RPMI7951 (cell line): ENCODE measurements at places on chromosomes 3 and 15. TPM values are rescaled to one million over a fixed set of nuclear protein-coding genes. Genes with fewer than 3 reads are reported as not detected.

Gene RNF13
- 53.9 and 73.4 TPM in 2 replicates for total RNA-seq

Gene TIGIT
- not detected in 2 replicates for total RNA-seq

Gene LIPH
- not detected in 2 replicates for total RNA-seq

DNA sequence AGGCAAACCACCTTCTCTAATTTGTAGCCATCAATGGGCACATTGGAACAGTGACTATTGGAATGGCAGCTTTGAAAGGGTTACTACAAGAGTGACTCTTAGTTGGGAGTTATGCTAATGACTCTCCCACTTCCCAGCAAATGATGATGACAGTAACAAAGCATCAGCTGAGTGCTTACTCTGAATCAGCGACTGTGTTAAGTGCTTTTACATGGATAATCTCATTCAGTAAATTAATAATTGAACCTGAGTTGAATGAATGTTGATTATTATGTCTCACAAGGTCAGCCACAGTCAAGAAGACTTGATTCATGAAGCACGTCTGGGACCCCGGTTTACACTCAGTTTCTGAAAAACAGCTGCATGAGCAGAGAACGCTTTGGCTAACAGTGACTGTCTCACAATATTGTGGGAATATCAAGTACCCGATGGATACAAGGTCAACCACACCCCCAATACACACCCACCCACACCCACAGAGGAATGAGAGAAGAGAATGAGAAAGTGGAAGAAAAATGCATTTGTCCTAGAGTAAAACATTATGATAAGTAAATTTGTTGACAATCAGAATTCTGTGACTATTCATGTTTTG, 242.0 kb upstream of the FEZF2 start:
- DNase-seq: no peak

- DNase-seq: no peak
These were observed 385.7 kb upstream of the NR2F2 start for GRCh38 chr15:95944661-95945255.

DNA sequence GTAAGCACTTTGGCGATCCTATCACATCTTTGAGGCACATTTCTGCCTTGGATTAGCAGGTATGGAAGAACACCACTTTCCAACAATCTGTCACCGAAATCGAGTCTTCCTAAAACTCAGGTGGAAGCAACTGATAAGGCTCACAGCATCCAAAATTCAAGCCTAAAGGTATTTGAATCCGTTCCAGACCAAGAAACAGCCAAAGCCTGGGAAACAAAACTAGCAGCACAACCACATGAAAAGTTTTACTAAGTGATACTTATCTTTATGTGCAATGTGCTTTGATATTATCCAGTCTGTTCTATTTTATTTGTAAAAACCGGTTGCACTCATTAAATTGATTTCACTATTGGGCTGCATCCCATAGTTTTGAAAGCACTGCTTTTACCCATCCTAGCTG, 40.5 kb upstream of the FAM174B start:
- no peak for DNase-seq

Gene SH3BP5
- total RNA-seq: 2.4 and 3.2 TPM in 2 replicates

DNA sequence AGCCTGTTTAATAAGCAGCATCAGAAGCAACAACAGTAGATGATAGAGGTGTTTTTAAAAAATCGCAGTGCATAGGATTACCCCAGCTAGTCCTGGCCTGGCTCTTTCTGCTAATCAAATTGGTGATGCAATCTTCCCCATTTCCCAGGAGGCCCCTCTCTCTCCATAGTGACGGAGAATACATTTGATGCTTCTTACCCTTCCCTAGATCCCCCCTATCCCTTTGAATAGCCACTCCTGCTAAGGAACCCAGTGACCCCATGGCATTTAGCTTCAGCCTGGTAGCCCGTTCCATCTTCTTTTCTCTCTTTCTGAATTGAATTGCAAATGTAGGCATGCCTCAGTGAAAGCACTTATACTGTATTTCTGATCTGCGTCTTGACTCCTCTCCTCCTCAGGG, 223.6 kb upstream of the GAP43 start:
- DNase-seq: no peak
